ENCODE measurements at places on chromosomes 7 and 10.

GRCh38 chr10:119344381-119344780 is 137.0 kb downstream of the GRK5 start:
- DNase-seq: no peak

GRCh38 chr7:138837627-138838026 is 39.6 kb upstream of the ATP6V0A4 start:
- DNase-seq: no peak

DNA sequence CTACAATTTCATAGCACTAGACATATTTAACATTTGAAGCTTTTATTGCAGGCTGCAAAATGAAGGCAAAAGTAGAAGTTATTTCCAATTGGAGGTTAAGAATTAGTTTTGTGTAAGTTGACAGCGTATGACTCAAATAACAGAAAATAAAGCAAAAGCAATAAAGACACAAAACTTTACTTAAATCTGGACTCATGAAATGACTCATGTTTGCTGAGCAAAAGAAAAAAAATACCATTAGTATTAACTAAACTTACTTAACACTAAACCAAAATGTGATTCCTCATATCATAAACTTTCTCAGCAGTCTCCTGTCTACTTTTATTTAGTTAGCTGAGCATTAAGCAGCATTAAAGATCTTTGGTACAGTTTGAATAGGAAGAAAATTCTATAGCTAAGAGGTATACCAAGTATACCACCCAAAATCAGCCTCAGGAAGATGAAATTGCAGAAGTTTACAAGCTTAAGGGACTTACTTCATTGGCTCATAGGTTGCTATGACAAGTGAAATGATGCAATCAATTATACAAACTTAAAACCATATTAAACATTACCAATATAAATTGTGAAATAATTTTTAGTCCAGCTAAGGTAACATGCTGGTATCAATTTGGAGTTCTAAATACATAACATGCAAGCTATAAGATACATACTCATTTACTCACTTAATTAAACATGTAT is 1131.4 kb downstream of the XPNPEP1 start:
- no peak for DNase-seq

- no peak for DNase-seq
Observed at GRCh38 chr7:40986351-40986873, 716.5 kb downstream of the INHBA start.

GRCh38 chr10:112805701-112806100 is 144.3 kb upstream of the TCF7L2 start:
- no peak for DNase-seq

GRCh38 chr7:780516-780915 is 51.8 kb upstream of the SUN1 start:
- DNase-seq: no peak

- no peak for DNase-seq
Observed at GRCh38 chr10:122236690-122237306, 34.3 kb upstream of the BTBD16 start.

- no peak for DNase-seq
Observed at GRCh38 chr10:70169649-70170364, 507 bp downstream of the SAR1A start.
